Activated T-helper 1 cell treated with anti-CD3 and anti-CD28 coated beads, Interleukin-2, amount 50 U/mL, for 16 hours (primary cell): ENCODE measurements at places on chromosomes 16 and 17.

DNA sequence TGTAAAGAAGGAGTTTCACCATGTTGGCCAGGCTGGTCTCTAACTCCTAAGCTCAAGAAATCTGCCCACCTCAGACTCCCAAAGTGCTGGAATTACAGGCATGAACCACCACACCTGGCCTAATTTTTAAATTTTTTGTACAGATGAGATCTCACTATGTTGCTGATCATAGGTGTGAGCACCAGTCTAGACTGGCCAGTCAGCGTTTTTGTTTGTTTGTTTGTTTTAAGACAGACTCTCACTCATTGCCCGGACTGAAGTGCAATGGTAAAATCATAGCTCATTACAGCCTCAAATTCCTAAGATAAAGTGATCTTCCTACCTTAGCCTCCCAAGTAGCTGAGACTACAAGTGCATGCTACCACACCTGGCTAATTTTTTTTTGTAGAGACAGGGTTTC lies 38.0 kb upstream of the TAOK1 start:
- no peak for DNase-seq

- DNase-seq, result peak; percentile 53
Measured at GRCh38 chr17:36722121-36722902, 120.9 kb downstream of the MRM1 start.

DNA sequence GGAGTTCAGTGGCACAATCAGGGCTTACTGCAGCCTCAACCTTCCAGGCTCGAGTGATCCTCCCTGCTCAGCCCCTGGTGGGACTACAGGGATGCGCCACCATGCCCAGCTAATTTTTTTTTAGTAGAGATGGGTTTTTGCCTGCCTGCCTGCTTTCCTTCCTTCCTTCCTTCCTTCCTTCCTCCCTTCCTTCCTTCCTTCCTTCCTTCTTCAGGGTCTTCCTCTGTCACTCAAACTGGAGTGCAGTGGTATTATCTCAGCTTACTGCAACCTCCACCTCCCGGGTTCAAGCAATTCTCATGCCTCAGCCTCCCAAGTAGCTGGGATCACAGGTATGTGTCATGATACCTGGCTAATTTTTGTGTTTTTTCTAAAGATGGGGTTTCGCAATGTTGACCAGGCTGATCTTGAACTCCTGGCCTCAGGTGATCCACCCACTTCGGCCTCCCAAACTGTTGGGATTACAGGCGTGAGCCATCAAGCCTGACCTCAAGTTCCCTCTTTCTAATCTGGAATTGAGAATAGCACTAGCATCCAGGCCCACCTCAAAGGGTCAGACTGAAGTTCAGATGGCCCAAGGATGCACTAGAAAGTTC lies 45.3 kb downstream of the PRAC1 start:
- DNase-seq, result no peak

DNA sequence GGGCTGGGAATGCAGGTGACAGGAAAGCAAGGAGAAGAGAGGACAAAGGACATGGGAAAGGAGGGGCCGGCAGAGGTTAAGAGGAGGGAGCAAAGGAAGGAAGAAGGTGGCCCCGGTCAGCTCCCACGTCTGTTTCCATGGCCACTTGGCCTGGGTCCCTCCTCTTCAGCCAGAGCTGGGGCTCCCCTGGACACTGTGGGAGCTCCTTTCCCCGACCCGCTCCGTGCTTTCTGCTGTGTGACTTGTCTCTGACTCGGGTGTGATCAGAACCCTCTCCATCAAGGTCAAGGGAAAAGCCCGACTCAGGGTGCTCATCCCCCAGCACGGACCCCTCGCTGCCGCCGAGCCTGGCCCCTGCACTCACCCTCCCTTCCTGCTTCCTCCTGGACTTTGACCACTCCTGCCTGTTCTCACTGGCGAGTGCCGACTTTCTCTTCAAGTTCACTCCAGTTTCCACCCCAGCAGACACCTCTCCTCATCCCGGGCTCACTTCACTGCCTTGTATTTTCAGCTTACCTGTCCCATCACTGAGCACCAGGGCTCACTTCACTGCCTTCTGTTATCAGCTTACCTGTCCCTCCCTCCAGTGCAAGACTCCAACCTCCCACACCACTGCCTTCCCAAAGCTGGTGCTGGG lies 61.2 kb downstream of the MEAK7 start:
- no peak for DNase-seq

DNA sequence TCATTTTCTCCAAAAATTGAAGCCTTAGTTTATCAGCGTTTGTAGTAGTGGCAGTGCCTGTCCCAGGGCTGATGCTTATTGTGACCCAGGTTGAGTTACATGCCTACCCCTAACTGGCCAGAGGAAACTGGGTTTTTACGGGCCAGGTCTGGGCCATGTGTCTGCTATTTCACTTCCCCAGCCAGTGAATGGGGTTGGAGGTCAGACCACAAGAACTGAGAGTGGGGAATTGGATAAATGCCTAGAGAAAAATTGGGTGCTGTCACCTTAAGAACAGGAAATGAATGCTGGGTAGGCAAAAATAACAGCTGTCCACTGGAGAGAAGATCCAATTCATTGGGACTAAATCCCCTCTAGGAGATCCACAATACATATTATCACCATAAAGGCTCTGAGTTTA lies 5.2 kb downstream of the ADPRM start:
- no peak for DNase-seq

DNA sequence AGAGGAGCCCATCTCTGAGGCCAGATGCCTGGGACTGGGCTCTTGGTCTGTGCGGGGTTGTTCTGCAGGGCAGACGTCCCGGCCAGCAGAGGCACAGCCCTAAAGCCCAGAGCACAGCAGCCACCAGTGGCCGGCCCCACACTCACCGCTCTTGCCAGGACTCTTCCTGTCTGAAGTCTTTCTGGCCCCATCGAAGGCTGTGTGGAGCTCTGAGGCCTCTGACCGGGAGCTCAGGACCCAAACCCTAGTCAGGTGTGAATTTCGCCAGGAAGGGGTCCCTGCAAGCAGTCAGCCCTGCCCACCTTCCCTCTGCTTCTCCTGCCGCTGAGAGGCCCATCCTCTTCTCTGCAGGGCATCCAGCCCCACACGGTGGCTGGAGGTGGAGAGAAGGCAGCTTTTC lies 10.7 kb downstream of the ACSF3 start:
- no peak for DNase-seq

- no peak for DNase-seq
Measured at GRCh38 chr17:79443026-79443425, 167.8 kb downstream of the RBFOX3 start.

- no peak for DNase-seq
Measured at GRCh38 chr17:50303596-50303995, 29.3 kb downstream of the TMEM92 start.

GRCh38 chr16:64012166-64012565 lies 1109.7 kb downstream of the CDH11 start:
- DNase-seq, result no peak
